ENCODE measurements at places on chromosomes 6 and 20.

DNA sequence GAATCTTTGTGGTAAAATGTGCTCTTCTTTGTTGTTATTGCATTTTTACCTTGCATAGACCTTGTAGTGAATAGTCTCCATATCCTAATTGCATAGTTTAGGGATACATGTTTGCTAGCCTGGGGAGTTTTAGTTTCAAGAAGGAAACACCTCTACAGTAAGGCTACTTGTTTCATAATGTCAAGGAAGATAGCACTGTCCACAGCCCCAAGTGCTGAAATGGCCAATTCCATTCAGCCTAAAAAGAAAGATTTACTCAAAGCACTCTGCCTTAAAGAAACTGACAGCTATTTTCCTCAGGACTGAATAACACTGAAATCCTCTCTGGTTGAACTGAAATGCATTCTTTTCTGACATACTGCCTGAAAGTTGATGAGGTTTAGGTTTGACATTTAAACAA lies 2.6 kb downstream of the HCRTR2 start:
- DNase-seq, result peak; percentile 55

GRCh38 chr20:2729791-2730190 lies 37.2 kb downstream of the EBF4 start:
- no peak for DNase-seq

DNA sequence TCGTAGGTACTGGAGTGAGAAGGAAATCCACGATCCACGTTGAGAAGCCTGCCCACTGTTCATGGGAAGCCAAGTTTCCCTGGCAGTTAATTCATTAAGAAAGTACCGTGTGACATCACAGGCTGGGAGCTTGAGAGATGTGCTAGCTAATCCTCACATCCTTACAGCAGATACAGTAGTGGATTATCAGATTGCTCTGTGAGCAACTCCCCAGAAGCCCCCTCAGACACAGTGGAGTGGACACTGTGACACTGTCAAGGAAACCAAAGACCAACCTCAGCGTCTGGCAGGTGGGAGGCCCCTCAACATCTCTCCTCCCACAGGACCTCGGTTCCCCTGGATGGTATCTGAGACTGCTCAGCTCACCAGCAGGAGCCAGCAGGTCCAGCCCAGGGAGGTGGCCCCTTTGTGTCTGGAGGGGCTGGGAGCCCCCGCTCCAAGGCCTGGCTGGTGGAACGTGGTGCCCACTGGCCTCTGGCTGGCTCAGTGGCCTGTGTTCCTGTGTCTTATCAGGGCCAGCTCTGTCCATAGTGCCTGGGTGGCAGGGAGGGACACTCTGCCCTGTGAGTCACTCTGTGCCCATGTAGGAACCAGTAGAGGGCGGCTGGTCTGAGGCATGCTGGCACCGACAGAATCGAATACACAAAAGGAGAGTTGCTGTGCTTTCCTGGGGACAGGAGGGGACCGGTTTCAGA lies 7.2 kb downstream of the PYGB start:
- DNase-seq, result peak; percentile 72

DNA sequence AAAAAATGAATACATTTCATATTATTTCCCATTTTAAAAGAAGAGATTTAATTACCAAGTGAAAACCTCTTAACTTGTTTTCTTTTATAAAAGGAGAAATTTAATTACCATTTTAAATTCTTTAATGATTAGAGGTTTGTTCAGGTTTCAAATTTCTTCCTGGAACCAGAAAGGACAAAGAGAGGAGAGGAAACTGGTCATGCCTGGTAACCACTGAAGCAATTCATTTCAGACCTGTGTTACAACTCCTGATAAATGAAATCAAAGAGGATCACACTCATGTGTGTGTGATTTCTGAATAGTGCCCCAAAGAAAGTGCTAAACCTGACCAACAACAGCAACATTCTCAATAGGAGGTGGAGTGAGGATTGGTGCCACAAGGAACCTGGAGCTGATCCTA lies 12.6 kb upstream of the SLPI start:
- no peak for DNase-seq

DNA sequence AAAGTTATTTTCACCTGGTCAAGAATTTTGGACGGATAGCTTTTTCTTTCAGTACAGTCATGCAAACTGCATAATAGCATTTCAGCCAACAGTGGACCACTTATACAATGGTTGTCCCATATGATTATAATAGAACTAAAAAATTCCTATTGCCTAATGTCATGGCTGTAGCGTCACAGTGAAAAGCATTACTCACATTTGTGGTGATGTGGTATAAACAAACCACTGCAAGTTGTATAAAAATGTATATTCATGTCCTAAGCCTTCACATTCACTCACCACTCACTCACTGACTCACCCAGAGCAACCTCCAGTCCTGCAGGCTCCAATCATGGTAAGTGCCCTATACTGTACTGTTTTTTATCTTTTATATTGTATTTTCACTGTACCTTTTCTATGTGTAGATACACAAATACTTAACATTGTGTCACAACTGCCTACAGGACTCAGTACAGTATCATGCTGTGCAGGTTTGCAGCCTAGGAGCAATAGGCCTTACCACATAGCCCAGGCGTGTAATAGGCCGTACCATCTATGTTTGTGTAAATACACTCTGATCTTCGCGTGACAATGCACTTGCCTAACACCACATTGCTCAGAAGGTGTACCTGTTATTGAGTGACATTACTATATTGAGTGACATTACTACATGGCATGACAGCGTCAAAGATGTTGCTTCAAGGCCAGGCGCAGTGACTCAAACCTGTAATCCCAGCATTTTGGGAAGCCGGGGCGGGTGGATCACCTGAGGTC lies 17.9 kb downstream of the ABHD12 start:
- DNase-seq, result no peak

DNA sequence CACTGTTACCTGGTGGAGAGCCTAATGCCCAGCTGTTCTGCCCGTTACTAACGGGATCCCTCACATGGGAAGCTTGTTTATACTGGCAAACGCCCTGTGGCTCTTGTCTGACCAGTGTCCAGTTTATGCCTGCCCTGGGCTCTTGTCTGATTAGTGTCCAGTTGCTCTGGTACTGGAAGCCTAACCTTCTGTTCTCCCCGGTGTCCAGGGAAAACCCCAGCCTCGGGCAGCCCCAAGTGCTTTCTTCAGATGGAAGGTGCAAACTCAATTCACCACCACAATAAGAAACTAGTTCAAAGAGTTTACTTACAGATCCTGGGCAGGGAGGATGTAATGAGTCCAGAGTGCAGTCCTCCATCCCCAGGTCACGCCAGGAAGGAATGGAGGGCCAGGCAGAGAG lies 148.4 kb downstream of the TBXT start:
- no peak for DNase-seq

DNA sequence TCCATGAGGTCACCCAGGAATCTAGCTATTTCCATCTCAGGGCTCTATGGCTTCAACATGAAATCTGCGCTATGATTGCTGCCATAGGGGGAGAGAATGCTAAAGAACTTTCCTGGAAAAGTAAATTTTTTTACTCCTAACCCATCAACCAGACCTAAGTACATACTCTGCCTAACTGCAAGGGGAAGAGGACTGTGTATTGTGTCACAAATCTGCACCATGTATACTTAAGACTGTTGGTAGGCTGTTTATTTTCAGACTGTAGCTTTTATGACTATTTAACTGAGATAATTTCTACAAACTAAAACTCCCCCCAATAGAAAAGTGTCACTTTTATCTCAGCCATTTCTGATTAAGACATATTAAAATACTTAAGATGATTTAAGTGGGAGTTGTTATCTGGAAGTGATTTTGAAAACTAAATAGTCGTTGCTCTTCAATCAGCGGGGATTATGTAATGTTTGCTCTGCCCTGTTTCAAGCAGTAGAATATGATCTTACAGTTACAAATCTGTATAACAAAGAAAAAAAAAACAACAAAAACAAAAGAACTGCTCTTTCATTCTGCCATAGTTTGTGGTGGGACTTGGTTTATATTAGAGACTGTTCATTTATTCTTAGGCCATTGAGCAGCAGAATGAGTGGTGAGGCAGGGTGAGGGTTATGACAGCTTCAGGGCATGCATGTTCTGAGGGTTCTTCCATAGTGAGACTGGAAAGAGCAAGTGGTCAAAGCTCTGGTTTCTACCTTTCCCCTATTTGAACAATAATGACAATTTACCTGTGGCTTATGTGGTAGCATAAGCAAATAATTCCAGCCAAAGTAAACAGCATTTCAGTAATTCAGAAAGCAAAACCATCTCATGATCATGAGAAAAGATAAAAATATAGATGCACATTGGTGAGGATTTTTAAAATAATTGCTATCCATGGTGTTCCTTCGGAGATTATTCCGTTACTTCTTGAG lies 126.3 kb upstream of the CEP162 start:
- DNase-seq, result peak; percentile 7

- no peak for DNase-seq
These were observed 87.4 kb downstream of the PLG start for GRCh38 chr6:160789263-160790027.

DNA sequence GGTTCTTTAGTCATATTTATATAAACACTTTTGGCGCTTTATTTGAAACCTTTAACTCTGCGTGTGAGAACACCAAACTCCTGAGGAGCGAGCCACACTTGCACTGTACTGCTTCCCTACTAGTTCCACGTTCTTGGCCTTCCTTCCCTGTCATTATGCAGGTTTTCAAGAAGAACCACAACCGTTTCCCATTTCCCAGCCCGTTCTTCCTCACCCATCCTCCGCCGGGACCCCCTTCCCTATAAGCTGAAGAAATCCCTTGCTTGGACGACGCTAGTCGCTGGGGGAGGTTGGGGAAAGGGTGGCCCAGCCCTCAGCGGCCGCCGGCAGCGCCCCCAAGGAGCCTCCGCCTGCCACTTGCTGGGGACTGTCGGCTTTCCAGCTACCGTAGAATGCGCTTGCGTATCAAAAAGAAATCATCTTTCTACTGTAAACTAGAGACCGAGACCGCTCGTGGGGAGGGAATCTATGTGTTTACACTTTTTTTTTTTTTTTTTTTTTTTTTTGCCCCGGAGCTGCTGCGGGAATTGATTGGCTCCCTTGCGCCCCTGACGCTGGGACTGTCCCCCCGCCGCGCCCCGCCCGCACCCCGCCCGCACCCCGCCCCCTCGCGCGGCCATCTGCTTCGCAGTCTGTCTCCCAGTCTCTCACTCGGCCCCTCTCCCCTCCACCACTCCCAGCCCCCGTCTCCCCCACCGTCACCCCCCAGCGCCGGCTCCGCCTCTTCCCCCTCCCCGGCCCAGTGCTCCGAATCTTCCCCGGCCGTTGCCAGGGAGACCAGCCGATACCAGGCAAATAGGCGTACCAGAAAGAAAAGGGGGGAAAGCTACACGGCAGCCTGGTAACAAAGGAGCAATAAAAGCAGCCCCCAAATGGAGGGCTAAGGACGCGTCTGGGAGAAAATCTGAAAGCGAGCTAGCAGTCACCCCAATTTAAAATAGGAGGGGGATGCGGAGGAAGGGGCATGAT lies 2.3 kb upstream of the MARCKS start:
- DNase-seq, result no peak

GRCh38 chr6:169188475-169188874 lies 65.2 kb downstream of the THBS2 start:
- no peak for DNase-seq

GRCh38 chr20:49516916-49517804 lies 34.7 kb upstream of the KCNB1 start:
- no peak for DNase-seq

- DNase-seq, result no peak
These were observed 114.2 kb downstream of the AHI1 start for GRCh38 chr6:135383301-135383700.

- DNase-seq, result no peak
These were observed 113.1 kb downstream of the SOBP start for GRCh38 chr6:107603006-107603370.

DNA sequence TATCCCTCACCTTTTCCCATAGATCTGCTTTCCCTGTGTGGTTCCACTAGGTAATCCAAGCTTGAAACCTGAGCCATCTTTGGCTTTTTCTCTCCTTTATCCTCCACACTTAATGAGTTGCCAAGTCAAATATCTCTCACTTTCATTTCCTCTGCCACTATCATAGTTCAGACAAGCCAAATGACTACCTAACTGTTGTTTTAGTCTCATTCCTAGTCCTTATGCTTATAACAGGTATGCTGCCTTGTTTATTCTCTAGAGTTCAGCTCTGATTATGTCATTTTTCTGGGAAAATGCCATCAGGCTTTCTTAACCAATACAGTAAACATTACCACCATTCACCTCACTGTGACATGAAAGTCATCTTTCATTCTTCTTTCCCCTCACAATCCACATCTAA lies 6.5 kb downstream of the EFHC1 start:
- DNase-seq, result no peak

DNA sequence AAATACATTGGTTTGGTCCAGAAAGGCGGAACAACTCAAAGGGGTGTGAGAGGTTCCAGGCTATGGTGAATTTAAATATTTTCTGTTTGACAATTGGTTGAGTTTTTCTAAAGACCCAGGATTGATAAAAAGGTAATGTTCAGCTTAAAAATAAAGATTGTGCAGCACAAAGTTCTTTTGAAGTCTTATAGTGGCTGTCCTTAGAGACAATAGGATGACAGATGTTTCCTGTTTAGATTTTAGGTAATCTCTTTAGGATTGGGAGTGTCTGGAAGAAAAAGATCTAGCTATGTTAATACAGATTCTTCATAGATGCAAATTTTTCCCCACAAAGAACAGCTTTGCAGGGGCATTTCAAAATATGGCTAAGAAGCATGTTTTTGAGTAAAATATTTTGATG lies 119.7 kb downstream of the GRIK2 start:
- no peak for DNase-seq

GRCh38 chr6:170137911-170138910 lies 152.7 kb downstream of the DLL1 start:
- DNase-seq, result no peak

DNA sequence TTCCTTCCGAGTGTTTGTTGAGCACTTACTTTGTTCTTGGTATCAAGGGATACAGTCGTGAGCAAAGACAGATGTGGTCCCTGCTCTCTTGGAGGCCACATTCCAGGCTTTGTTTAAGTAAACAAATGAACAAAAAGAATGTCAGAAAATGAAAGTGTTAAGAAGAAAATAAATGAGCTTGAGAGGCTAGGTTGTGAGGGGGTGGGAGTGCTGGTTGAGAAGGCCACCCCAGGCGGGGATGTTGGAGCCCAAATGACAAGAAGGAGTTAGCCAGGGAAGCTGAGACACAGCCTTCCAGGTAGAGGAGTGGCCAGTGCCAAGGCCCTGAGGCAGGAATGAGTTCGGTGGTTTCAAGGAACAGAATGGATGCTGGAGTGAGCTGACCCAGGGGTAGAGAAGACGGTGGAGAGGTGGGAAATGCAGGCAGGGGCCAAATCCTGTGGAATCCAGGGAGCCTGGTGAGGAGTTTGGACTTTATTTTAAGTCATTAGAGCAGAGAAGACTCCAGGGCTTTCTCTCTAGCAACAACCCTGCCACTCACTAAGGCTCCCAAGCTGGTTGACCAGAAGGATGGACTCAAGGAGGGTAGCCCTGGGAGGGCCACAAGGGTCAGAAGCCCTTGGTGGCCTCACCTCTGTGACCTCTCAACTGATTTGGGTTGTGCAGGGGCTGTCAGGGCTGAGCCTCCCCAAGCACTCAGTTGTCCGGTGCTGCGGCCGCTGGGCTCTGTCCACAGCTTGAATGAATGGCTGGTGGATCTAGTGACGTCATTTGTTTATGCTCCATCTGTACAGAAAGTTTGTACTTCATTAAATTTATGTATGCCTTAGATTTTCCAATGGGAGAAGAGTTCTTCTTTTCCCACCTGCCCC lies 66.0 kb upstream of the STX16 start:
- DNase-seq, result no peak
